Activated T-cell treated with anti-CD3 and anti-CD28 coated beads, Interleukin-2, amount 50 U/mL, for 72 hours (primary cell): ENCODE measurements at places on chromosomes 11 and 22.

- peak; percentile 35 for DNase-seq
These were observed 709 bp downstream of the FTH1 start for GRCh38 chr11:61966734-61967115.

GRCh38 chr11:85582111-85582510 is 45.0 kb downstream of the DLG2 start:
- DNase-seq = no peak

DNA sequence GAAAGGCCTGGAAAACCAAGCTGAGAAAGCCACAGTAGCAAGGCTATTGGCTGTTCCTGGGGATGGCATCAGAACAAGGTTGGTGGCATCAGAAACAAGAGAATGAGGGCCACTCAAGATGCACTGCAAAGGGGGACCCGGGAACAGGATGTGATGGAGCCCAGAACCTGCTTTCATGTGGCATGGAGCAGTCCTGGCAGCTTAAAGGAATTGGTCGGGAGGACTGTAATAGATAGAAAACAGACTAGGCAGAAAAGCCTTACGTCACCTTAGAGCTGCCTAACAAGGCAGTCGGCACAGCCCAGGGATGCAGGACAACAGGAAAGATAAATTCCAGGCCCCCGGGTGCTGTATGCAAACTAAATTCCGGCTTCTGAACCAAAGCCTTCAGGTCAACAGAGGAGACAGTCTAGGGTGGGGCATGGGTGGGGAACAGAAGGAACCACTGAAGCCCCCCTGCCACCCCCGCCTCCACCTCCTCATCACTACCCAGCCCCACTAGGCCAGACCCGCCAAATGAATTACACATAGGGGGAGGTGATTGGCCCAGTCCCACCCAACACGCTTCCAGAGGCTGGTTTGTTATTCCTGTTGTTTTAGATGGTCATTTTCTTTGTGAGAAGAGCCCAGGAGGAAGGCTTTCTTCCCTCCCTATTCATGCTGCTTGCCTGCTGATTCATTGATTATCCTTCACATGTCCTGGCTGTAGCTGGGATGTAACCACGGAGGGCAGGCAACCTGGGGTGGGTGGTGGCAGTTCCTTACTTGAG is 25.7 kb upstream of the LRRC55 start:
- no peak for DNase-seq

GRCh38 chr22:20530368-20531153 is 23.2 kb downstream of the MED15 start:
- DNase-seq = no peak

- peak; percentile 21 for DNase-seq
These were observed 89.7 kb upstream of the PHOX2A start for GRCh38 chr11:72333661-72334060.
